ENCODE measurements at places on chromosomes 6 and 20. TPM values are rescaled to one million over a fixed set of nuclear protein-coding genes. Genes with fewer than 3 reads are reported as not detected.

Gene TPBG
- 24.4 TPM for polyA plus RNA-seq

Gene UBE3D
- polyA plus RNA-seq = 7.9 TPM

DNA sequence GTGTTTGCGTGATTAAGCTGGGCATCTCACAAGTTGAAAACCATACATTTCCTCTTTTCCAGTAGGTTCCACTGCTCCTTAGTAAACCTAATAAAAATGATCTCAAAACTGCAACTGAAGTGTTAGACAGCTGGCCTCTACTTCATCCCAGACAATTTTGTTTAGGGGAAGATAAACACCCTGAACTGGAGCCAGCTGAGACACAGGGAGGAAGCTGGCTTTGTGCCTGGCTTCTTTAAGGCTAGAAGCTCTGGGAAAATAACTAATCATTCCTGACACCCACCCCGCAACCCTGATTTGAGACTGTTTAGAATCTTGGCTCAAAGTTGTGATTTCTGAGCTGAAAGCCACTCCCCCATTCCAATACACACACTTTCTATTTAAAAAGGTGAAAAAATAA lies 11.6 kb downstream of the PTPRT start:
- no peak for DNase-seq

Gene SLA2
- polyA plus RNA-seq = 0.49 TPM

Gene PACSIN1
- 73.8 TPM for polyA plus RNA-seq

- DNase-seq = peak; percentile 35
These were observed 91.9 kb downstream of the PLCB4 start for GRCh38 chr20:9160757-9161156.

GRCh38 chr20:53972179-53972578 lies 98.2 kb downstream of the BCAS1 start:
- no peak for DNase-seq

Gene HS3ST5
- polyA plus RNA-seq = 1.9 TPM

DNA sequence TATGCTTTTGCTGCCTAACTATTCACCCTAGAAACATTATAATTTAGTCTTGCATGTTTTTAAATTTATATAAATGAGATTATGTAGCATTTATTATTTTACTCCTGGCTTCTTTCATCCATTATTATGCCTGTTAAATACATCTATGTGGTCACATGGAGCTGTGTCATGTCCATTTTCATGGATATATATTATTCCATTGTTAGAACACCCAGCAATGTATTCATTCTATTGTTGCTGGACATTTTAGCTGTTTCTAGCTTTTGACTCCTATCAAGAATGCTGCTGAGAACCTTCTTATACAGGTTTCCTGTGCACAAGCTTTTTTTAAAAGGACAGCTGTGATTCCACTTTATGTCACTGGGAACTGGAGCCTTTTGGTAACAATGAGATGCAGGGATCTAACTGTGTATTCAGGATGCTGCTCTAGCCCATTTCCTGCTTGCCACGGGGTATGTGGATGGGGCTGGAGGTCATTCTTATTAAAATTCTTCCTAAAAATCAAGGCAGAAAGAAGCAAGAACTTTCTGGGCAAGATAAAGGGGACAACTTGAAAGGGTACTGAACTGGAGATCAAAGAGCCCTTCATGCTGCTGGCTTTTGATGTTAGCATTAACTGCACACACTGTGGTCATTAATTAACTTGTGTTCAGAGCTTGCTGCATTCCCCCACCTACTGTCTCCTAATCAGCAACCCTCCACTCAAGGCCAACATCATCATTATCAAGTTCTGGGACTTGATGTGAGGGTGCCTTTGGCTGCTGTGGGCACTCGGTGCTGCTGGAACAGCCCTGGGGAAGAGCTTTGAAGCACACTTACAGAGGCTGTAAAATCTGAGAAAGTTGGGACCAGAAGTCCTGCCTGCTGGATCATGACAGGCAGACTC lies 96.6 kb upstream of the AKIRIN2 start:
- no peak for DNase-seq

DNA sequence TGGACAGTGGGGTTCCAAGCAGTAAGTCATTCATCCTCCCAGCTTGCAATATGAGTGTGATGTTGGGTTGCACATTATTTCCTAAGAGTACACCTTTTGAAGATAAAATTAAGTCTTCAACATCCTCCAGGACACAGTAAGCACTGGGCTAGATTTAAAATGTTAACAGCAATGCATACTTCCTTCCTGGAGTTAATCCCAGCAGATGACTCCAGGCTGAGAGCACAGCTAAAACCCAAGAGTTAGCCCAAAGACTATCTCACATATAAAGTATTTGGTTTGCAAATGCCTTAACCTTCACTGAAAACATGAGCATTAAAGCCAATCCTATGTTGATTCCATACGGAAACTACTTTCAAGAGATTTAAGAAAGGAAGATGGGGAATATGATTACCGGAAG lies 69.2 kb downstream of the SLC23A2 start:
- no peak for DNase-seq

Gene HTR1E
- polyA plus RNA-seq = 1.1 TPM

Measured in brain (organoid and tissue), 16 donors.